ENCODE measurements at places on chromosomes 5 and 9. TPM values are rescaled to one million over a fixed set of nuclear protein-coding genes. Genes with fewer than 3 reads are reported as not detected.

HTR1A gene
- total RNA-seq, result not detected

MFAP3 gene
- total RNA-seq, result 14.1 TPM

TRIP13 gene
- 44.6 TPM for total RNA-seq

DBH gene
- total RNA-seq, result not detected

SLC36A2 gene
- total RNA-seq, result not detected

SURF4 gene
- total RNA-seq, result 197 TPM

PTPA gene
- 101 TPM for total RNA-seq

PRPF4 gene
- 65.9 TPM for total RNA-seq

FOXI1 gene
- not detected for total RNA-seq

TMOD1 gene
- total RNA-seq, result 1.2 TPM

ENTREP1 gene
- not detected for total RNA-seq

ADAMTS13 gene
- 1.0 TPM for total RNA-seq

RALGDS gene
- 51.9 TPM for total RNA-seq

LTC4S gene
- total RNA-seq, result 0.29 TPM

BARHL1 gene
- total RNA-seq, result not detected
